ENCODE measurements at places on chromosomes 6 and 20. TPM values are rescaled to one million over a fixed set of nuclear protein-coding genes. Genes with fewer than 3 reads are reported as not detected.

PRKN gene
- 5.9 TPM for total RNA-seq

SPDEF gene
- total RNA-seq: not detected

SRPK1 gene
- 138 TPM for total RNA-seq

PTGIS gene
- 10.8 TPM for total RNA-seq

WFDC12 gene
- total RNA-seq: not detected

C20orf96 gene
- 3.3 TPM for total RNA-seq

HEY2 gene
- 0.62 TPM for total RNA-seq

SH3BGRL2 gene
- total RNA-seq: 21.2 TPM

POLR3F gene
- 30.7 TPM for total RNA-seq

AURKA gene
- 4.8 TPM for total RNA-seq

BICRAL gene
- 28.2 TPM for total RNA-seq

SMPD2 gene
- 3.1 TPM for total RNA-seq

GTSF1L gene
- not detected for total RNA-seq

HLA-DOB gene
- total RNA-seq: not detected

FOXP4 gene
- total RNA-seq: 0.94 TPM

RIPOR3 gene
- total RNA-seq: 1.7 TPM

MUC22 gene
- not detected for total RNA-seq

RAET1G gene
- total RNA-seq: not detected

ENPP4 gene
- 27.8 TPM for total RNA-seq

PDYN gene
- total RNA-seq: not detected

RAB23 gene
- 51.3 TPM for total RNA-seq

NANP gene
- total RNA-seq: 9.0 TPM

AKAP12 gene
- total RNA-seq: 42.9 TPM

PLEKHG1 gene
- 7.3 TPM for total RNA-seq

TCF19 gene
- total RNA-seq: 3.4 TPM

TMC2 gene
- 1.7 TPM for total RNA-seq

WFDC5 gene
- total RNA-seq: not detected

ARID1B gene
- total RNA-seq: 95.8 TPM

WFDC9 gene
- total RNA-seq: not detected

RUNX2 gene
- total RNA-seq: 0.16 TPM

GINS1 gene
- total RNA-seq: 9.7 TPM

SLC4A11 gene
- not detected for total RNA-seq

LPA gene
- total RNA-seq: 1.4 TPM

RNF182 gene
- 73.6 TPM for total RNA-seq

LTB gene
- 0.31 TPM for total RNA-seq

CALHM5 gene
- total RNA-seq: 0.78 TPM

GPRC6A gene
- total RNA-seq: not detected

Data from occipital lobe (tissue), 3 donors.